ENCODE measurements at places on chromosomes 3 and 15.

DNA sequence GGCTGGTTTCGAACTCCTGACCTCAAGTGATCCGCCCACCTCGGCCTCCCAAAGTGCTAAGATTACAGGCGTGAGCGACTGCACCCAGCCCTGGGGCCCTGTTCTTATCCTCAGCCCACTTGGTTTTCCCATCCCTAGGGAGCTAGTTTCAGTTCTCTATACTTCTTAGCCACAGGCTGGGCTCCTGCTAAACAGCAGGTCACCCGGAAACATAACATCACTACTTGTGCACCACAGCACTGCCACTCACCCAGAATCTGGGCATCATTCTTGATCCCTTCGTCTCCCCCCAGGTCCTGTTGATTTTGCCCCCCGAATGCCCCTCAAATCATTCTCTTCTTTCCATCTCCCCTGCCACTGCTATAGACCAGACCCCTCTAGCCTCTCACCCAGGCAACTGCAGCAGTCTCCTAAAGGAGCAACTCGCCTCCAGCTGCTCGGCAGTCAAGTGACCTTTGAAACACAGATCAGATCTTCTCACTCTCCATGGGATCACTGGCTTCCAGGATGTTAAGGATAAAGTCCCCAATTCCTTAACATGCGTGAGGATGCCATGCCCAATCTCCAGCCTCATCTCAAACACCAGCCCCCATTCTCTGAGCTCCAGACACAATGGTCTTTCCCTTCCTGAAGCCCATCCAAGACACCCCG, 5.6 kb upstream of the AP3S2 start:
- DNase-seq, result no peak

DNA sequence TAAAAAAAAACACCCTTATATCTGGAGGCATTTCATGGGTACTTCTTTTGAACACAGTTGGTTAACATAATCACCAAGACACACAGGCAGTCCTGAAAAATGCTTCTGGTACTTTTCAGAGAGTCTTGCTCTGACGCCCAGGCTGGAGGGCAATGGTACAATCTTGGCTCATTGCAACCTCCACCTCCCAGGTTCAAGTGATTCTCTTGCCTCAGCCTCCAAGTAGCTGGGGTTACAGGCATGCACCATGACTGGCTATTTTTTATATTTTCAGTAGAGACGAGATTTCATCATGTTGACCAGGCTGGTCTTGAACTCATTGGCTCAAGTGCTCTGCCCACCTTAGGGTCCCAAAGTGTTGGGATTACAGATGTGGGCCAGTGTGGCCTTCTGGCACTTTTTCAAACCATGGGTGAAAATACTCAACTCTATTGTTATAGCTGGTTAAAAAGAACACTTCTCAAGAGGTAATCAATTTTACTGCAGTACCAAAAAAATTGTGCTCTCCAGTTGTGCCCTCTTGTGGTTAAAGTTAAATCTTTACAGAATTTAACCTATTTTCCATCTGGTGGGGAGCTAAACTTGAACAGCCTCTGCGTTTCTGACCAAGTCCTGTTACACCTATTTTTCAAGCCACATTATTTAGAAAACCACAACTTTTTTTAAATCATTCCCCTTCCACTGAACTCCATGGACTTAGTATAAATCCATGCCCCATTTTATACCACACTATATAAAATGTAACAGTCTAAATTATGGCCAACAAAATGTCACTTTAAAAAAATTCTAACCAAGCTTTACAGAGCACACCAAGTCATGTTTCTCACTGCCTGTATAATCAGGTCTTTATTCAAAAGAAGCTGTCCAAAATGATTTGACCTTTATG, 1.2 kb upstream of the SNAPC5 start:
- no peak for DNase-seq

DNA sequence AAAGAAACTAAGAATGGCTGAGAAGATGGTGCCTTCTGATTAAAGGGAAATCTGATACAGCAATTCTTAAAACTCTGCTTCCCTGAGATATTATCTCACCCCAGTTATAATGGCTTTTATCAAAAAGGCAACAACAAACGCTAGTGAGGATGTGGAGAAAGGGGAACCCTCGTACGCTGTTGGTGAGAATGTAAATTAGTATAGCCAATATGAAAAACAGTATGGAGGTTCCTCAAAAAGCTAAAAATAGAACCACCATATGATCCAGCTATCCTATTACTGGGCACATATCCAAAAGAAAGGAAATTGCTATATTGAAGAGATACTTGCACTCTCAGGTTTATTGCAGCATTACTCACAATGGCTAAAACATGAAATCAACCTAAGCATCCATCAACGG, 65.1 kb downstream of the GOLIM4 start:
- DNase-seq, result no peak

DNA sequence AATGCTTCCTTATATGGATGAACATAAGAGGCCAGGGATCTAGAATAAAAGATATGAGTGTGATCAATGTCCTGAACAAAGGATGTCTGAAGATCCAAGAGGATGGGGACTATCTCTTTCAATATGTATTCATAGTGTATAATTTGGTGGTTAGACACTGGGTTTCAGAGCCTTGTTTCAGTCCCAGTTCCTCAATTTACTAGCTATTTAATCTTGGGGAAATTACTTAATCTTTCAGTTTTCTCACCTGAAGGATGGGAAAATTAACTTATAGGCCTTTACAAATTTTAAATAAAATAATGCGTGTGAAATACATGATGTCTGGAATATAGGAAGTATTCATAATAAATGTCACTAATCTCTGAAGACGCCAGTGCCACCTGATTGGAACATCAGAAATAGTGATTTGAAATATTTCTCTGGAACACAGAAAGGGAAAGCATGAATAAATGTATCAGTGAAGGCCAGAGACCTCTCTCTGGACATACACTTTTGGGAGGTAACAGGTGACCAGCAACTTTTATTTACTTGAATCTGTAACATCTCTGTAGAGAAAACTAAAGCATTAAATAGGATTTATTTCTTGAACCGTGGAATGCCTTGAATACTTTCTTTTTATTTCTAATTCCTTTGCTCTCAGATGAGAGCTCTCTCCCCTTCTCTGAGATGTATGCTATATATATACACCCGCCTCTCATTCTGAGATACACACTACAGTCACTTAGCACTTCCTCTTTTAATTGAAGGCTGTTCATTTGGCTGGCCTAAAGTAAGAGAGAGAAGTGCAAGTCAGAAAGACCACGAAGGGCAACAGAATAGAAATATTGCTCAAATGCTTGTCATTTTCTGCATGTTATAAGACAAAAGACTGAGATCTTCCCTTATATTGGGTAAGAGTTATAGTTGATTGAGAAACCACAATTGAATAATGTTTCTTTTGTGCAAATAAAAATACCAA, 407.1 kb downstream of the LSAMP start:
- no peak for DNase-seq

GRCh38 chr3:71487418-71487817, 96.1 kb downstream of the FOXP1 start:
- no peak for DNase-seq

DNA sequence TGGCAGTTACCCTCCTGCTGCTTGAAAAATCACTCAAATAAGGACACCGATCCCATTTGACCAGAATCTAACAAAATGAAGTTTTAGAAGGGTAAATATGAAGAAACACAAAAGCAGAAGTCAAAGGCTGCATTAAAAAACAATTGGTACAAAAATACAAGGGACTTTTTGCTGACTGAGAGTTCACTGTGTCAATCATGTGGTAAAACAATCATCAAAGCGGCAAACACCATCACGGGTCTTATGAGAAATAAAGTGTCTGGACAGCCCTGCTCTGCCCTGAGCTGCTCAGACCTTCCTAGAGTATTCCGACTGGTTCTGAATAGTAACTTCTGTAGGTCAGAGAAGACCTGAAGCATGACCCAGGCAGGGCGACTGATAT, 137.2 kb upstream of the RAD18 start:
- no peak for DNase-seq

DNA sequence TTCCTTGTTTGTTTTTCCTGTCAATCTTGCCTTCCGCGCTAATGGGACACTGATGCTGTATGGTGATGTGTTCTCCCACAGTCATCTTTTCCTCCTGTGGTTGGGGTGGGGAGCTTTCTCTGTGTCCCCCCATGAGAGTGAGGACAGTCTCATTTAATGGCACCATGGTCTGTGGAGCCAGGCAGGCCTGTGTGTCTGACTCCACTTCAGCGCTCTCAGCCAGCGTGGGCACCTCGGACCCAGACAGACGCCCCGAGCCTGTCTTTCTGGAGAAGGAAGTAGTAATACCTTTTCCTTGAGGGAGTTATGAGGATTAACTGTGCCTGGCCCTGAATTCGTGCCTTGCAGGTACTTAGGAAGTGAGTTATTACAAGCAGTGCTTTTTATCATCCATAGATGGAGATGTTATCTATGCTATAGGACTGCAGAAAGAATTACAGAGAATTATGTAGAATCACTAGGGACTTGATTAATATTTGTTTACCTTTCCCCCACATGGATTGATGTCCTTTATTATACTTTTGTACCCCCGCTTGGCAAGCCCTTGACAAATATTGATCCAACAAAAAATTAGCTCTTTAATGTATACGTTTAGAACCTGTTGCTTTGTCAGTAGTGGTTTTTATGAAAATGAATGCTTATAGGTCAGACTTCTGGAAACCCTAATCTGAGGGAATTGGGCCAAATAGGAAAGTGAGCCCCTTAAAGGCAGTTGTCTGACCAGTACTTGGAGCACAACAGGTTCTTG, 152.4 kb downstream of the PGPEP1L start:
- no peak for DNase-seq

GRCh38 chr3:13324835-13325501, 95.2 kb downstream of the NUP210 start:
- DNase-seq, result no peak

GRCh38 chr3:141050576-141051442, at the start of gene SPSB4:
SPSB4 (plus strand) TSS chr3:141051347; CDS start chr3:141066105, 14,758 bp downstream.
- DNase-seq, result peak; percentile 47

DNA sequence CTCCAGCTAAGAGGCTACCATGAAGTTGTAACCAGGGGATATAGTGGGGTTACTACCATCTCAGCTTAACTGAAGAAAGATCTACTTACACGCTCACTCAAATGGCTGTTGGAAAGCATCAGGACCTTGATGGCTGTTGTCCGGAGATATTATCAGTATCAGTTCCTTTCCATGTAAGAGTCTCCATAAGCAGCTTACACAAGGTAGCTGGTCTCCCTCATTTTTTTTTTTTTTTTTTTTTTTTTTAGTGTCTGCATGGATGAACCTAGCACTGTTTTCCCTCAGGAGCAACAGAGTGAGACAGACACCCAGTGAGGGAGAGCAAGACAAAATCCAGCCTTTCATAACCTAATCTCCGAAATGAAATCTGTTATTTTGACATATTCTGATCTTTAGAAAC, 230.9 kb downstream of the CADM2 start:
- no peak for DNase-seq

DNA sequence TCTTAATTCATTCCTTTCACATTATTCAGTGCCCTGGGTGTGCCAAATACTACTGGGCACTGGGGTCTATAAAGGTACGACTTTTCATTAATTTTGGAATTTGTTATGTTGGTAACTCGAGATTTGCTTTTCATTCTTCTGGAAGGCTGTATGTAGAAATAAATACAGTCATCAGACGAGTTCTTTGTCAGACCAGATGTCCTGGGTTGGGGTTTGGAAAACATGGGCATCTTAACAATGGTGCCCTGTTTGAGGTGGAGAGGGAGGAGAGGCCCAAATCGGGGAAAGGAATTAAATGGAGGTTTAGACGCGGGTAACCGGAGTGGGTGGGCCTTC, 662 bp upstream of the GLCE start:
- no peak for DNase-seq

DNA sequence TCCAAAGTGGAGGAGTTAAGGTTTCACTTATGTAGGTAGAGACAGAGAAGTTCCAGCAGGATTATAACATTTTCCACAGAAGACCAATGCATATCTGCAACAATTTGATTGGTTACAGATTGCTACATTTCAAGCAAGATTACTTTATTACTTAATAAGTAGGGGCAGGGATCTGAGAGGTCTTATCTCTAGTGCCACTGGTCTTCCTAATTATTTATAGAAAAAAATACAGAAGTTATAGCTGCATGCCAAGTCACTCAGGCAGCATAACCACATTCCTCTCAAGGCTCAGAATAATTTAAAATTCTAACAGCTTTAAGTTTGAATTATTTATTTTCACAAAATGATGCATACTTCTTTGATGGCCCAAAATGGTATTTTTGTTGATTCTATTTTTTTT, 30.5 kb downstream of the RAD54L2 start:
- no peak for DNase-seq

GRCh38 chr15:71043373-71043772, 71.9 kb upstream of the THSD4 start:
- DNase-seq, result no peak

GRCh38 chr3:63076357-63076756, 201.1 kb upstream of the CADPS start:
- DNase-seq, result no peak

Measured in NCI-H460 (cell line).